ENCODE measurements at places on chromosomes 2 and 18.
A peak's percentile ranks its signal among the peaks of the same experiment; 100 is the strongest.

DNA sequence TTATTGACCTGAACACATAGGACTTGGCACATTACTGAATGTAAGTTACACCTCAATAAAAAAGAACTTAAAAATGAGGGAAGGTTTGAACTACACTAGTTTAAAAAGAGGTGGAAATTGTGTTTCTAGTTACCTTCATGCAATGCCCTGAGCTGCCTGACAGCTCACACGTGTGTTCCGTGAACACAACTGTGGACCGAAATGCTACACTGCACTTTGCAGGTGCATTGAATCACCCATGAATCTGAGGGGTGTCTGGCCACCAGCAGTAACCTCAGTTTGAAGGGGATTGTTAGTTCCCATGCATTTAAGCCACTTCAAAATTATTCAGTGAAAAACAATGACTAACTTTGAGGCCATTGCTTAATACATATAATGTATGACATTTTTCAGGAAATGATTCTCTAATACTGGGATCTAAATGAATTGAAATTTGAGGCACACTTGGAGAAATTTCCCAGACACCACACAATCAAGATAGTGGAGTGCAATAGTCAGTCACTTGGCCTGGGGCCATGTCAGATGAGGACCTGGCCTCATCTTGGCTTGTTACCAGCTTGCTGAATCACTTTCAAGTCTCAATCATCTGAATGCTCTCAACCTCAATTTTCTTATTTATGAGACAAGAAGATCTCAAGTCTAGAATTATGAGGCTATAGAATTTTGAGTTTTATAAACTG, 59.3 kb downstream of the MYL12B start:
- peak; percentile 49 for DNase-seq

- no peak for DNase-seq
These were observed 1.0 kb upstream of the AAK1 start for GRCh38 chr2:69644506-69644979.

GRCh38 chr2:210798180-210798579, 241.8 kb downstream of the CPS1 start:
- no peak for DNase-seq

DNA sequence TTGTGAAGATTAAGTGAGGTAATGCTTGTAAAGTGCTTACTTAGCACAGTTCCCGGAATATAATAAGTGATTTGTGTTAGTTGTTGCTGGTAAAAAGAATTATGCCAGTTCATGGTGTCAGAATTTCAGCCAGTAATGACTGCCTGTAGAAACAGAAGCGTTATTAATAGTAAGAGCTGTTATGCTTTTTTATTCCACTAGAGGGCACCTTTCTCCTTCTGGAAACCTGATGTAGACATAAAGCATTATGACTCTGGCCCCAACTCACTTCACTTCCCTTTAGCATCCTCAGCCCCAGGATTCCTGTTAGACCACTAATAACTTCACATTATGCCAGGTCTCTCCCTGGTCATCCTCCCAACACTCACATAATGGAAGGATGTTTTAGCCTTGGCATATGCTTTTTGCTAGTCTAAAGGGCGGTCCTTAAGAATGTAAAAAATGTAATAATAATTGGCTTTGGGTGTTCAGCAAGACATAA, 34.9 kb downstream of the C18orf54 start:
- DNase-seq, result peak; percentile 77

- DNase-seq, result no peak
These were observed 99.8 kb downstream of the PTPN4 start for GRCh38 chr2:119859528-119859927.

Measured in CD14-positive monocyte (primary cell).